ENCODE measurements at places on chromosomes 12 and 14.

DNA sequence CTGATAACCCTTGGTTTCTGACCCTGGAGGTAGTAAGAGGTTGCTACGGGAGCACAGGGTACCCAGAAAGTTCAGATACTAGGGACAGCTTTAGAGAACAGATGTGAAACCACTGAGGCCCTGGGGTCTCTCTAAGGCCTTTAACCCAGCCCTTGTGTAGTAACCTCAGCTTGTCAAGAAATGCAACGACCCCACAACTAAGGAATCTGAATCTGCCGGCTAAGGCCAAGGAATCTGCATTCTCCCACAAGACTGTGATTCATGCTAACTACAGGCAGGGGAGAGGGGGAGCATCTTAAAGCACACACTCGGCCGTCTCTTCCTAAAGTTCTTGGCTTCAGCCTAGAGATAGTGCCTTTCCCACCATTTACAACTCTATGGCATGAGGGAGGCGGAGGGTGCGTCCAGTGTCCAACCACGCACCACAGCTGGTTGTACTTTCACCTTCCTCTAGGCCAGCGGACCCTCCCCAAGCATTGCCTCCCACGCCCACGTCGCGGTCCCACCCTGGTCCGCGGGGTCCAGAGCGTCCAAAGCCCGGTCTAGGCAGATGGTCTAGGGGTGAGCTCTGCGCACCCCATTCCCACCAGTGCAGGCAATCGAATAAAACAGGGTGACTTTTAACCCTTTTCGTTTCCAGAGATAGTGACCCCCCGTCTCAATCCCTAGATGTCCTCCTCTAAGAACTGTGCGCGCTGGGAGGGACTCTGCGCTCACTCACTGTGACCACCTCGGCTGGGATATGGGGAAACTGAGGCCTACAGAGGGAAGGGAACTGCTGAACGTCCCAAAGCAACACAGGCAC, 735 bp upstream of the VASH1 start:
- DNase-seq: no peak

- no peak for DNase-seq
Measured at GRCh38 chr12:105222284-105222655, 13.7 kb downstream of the APPL2 start.

- DNase-seq: no peak
Measured at GRCh38 chr12:77372026-77372425, 306.7 kb upstream of the E2F7 start.

- peak; percentile 46 for DNase-seq
Measured at GRCh38 chr14:101889898-101890297, 74.5 kb upstream of the DYNC1H1 start.

DNA sequence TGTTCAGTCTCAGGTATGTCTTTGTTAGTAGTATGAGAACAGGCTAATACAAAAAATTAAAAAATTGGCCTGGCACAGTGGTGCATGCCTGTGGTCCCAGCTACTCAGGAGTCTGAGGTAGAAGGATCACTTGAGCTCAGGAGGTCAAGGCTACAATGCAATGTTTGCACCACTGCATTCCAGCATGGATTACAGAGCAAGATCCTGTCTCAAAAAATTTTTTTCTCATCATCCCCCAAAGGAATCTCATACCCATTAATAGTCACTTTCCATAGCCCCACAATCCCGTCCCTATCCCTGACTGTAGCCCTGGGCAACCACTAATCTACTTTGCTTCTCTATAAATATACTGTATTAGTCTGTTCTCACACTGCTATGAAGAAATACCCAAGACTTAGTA, 57.8 kb downstream of the TTC8 start:
- DNase-seq: no peak

GRCh38 chr12:84704856-84705255, 207.7 kb downstream of the SLC6A15 start:
- no peak for DNase-seq

GRCh38 chr12:14473707-14474287, 93.9 kb downstream of the PLBD1 start:
- DNase-seq: peak; percentile 69

DNA sequence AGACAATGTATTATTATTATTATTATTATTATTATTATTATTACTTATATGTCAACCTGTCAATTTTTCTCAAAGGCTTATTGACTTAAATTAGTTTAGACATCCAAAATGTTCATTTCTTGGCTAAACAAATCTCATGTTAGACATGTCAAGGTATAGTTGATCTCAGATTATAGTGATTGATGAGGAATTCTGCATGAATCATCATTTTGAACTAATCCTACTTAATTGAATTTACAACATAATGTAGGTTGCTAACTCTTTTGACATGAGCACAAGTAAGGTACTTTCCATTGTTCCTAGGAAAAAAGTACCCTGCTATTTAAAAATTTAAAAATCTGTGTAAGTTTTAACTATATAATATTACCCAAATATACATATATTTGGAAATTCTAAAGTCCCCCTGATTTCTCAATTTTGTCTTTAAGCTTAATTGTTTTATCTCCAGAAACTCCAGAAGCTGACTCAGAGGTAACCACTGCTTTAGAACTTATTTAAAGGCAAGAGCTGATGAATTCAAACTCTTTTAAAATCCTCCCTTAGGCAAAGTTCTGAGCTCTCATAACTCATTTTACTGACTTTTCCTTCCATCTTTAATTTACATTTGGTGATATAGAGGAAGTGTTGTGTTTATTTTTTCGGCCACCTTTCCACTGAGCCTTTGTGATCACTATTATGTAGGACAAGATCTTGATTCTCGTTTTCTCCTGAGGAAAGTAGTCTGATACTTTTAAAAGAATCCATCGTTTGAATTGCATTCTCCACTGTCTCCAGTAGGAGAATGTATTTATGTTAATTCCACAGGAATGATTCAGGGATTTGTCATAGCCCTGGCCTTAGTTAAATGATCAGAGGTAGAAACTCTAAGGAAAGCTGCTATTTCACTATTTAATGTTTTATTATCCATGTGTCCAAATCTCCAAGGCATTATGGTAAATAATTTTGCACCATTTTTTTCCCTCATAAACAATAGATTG, 1304.5 kb downstream of the AACS start:
- DNase-seq: no peak

GRCh38 chr12:18383203-18383602, 121.9 kb downstream of the PIK3C2G start:
- no peak for DNase-seq

DNA sequence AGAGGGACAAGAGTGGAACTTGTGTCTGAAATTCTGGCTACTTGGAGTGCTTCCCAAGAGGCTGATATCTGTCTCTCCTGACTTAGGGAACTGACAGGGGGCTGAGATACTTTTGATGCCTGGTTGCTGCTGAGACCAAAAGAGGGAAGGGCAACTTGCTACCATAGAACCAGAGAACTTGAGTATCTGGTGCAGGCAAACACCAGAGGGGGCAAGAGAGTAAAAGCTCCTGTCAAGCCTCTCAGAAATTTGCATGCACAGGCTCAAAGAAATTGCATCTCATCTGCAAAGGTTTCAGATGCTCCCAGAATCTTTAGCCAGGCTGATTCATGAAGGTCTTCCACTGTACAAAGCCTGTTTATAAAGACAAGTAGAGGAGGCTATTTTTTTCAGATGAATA, 391.3 kb upstream of the FOXG1 start:
- peak; percentile 68 for DNase-seq

DNA sequence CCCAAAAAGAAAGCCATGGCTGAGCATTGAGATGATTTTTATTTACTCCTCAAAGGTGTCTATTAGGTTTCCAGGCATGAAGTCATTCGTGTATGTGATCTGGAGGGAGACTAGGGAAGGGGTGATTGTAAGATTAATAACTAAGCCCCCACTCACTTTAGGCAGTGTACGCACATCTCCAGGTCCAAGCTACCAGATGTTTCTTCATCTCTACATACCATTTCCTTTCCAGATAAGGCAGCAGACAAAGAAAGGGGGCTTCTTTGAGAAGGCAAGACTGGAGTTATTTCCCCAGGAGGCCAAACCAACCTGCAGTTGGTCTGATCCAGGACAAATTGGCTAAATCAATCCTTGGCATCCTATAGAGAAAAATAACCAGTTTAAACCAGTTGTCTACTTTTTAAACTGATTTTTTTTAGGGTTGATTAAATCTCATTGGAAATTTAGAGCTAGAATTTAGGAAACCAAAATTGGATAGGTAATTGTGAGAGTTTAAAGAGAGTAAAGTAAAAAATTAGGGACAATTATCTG, 3.9 kb downstream of the HOXC13 start:
- no peak for DNase-seq

GRCh38 chr12:30602678-30603077, 93.0 kb downstream of the IPO8 start:
- no peak for DNase-seq

- DNase-seq: no peak
Measured at GRCh38 chr14:64581363-64581762, 31.6 kb downstream of the PPP1R36 start.

- no peak for DNase-seq
Measured at GRCh38 chr14:40859055-40859454, 747.6 kb upstream of the LRFN5 start.

GRCh38 chr12:111730420-111730819, 36.3 kb upstream of the ALDH2 start:
- DNase-seq: no peak

- DNase-seq: no peak
Measured at GRCh38 chr14:64845878-64846277, 33.8 kb downstream of the SPTB start.

DNA sequence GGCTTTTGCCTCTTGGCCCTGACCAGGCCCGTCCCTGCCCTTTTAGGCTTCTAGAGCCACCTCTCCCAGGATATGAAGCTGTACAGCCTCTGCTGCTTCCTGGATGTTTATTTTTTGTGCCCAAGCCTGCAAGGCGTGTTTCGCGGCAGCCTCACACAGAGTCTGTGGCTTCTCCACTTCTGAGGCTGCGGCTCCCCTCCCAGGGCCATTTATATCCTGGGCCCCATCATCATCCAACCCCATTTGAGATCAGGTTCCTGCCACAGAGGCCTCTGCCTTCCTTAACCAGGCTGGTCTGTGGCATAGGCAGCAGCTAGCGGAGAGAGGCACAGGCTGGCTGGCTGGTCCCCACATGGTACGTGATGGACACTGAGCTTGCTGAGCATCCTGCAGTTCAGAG, 114.1 kb upstream of the PWP1 start:
- DNase-seq: no peak
